ENCODE measurements at places on chromosomes 12 and 14. TPM values are rescaled to one million over a fixed set of nuclear protein-coding genes. Genes with fewer than 3 reads are reported as not detected.

DNA sequence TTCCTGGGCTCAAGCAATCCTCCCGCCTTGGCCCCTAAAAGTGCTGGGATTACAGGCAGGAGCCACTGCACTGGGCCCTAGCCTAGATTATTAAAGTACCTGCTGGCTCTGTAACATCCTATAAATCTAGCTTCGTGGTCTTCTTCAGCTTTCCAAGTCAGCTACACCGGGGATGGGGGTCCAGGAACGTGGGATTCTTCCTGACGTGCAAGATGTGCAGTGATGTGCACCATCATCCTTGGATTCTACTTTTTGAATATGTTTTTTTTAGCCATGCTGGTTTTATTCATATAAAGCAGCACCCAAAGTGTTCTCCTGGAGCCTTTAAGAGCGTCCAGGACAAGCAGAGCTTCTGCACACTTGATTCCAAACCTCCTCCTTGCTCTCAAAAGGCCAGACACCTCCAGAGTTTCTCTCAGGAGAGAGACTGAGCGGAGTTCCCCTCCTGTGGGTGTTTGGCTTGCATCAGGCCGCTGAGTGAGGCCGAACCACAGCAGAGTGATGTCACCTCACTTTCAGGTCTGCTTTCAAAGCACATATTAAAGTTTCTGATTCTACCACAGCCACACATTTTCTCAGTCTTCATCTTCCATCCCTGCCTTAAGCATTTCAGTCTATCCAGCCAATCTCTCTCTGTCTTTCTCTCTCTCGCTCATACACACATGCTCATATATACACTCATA, 33.4 kb downstream of the VCPKMT start:
- no peak for DNase-seq

GRCh38 chr14:92280554-92281262, 42.3 kb upstream of the SLC24A4 start:
- no peak for DNase-seq

- DNase-seq = peak; percentile 41
These were observed 53.3 kb downstream of the BEGAIN start for GRCh38 chr14:100533656-100534485.

GRCh38 chr14:56580221-56580711, 668 bp downstream of the TMEM260 start:
- DNase-seq = no peak

GRCh38 chr14:99522025-99522401, 40.8 kb downstream of the CCNK start:
- DNase-seq = no peak

- no peak for DNase-seq
These were observed 57.5 kb downstream of the ANAPC7 start for GRCh38 chr12:110345963-110346362.

DNA sequence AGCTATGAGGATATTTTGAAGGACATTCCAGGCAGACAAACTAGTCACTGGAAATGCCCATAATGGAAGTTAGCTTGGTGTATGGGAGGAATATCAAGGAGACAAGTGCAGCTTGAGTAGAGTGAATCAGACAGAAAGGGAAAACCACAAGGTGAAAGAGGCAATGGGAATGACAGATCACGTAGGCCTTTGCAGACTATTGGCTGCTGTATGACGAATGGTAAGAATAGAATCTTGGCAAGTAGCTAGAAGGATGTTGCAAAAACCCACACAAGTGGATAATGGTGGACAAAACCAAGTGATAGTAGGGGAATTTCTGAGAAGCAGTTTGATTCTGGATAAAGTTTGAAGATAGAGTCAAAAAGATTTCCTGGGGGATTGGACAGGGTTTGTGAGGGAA, 196.9 kb upstream of the NOVA1 start:
- no peak for DNase-seq

DNA sequence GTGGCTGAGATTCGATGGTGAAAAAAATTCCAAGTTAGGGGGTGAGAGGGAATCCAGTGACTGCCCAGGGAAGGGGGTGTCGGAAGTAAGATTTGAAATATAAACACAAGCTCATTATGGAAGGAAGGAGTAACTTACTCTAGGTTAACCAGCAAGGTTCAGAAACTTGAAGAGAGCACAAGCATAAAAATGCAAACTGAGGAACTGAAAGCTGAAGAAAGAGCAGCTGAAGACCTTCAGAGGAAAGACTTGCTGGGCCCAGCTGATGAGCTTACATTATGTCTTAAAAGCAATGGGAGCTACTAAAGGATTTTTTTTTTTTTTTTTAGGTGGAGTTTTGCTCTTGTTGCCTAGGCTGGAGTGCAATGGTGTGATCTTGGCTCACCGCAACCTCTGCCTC, 189.7 kb upstream of the GRIN2B start:
- DNase-seq = no peak

DNA sequence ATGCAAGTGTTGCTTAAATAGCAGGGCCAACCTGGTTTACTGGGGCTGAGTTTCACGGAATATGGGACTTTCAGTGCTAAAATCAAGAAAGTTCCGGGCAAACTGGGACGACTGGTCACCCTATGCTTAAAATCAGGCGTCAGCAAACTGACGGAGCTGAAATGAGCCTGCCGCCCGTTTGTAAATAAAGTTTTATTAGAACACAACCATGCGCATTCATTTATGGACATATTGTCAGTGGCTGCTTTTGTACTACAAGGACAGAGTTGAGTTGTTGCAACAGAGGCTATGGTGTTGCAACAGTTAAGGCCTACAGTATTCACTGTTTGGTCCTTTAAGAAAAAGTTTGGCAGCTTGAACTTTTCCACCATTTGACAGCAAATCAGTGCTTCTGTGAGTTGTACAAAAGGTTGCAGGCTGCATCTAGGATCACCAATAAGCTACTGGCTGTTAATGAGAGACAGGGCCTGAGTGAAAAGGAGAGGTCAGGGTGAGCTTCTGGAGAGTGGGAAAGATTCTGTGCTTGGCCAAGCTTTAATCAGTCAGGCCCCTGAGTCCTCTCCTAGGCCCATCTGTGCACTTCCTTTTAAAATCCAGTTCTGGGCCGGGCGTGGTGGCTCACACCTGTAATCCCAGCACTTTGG, 13.3 kb downstream of the SELPLG start:
- DNase-seq = no peak

DNA sequence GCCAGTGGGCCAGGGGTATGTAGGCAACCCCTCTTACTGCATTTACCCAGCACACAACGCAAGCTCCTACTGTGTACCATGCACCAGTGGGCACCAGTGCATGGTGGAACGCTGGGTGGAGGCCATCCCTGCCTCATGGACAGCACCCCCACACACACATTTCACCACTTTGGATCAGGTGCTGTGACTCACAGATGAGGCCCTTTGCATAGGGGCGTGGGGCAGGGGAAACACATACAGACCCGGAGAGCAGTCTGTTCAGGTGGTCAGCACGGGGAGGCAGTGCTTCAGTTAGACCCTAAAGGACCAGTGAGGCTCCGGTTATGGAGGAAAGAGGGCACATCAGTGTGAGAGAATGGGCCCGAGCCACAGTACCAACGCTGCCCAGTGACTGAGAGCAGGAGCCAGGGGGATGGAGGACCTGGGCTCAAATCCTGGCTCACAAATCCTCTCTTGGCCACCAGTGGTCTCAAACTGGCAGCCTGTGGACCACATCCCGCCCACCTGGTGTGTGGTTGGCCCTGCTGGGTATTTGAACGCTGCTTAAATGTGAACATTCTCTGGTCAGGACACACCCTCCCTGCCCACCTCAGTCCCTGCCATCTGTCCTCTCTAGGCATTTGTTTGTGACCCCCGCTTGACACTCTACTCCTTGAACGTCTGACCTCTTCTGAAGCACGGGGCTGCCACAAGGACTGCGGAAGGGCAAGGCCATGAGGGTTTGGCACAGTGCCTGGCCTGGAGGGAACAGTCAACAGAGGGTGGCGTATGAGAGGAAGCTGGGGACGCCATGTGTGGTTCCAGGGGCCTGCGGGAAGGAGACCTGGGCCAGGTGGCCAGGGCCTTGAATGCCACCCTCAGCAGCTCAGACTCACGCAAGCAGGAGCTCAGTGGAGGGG, 46.7 kb downstream of the FAM222A start:
- DNase-seq = no peak

- DNase-seq = no peak
These were observed 125.8 kb downstream of the CCDC91 start for GRCh38 chr12:28316049-28316448.

DNA sequence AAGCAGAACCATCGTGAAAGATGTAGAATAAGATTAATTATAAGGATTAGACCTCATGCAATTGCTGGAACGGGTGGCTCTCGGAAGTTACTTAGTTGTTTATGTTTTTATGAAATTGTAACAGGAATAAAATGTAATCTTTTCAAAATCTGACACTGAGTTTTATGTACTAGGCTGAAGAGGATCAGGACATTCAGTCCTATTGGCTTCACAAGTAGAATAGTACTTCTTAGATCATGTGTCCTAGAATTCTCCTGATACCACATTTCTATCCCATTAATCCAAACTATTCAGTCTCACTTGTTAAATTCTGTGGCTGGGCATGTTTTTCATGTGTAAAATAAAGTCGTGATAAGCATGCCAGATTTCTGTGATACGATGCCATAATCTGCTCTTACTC, 423.5 kb upstream of the OR4E1 start:
- no peak for DNase-seq

- DNase-seq = no peak
These were observed 224.0 kb downstream of the KTN1 start for GRCh38 chr14:55803873-55804553.

- DNase-seq = no peak
These were observed 61.6 kb upstream of the DAAM1 start for GRCh38 chr14:59126714-59127436.

DNA sequence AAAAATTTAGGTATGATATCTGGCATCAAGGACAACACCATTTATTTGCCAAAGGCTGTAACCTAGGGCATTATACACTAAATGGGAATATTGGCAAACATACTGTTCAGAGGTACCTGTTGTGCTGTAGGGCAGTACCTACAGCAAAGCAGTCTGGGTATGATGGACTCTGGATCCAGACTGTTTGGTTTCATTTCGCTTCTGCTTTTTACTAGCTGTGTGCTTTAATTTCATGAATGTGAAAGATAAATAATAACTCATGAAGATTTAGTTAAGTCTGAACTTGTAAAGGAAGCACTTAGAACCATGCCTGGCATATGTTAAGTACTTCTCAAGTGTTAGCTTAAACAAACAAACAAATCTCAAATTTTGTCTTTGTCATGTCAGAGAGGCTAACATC, 17.7 kb upstream of the SLC38A2 start:
- DNase-seq = no peak

- no peak for DNase-seq
These were observed 406 bp downstream of the IL23A start for GRCh38 chr12:56339158-56339422.

- no peak for DNase-seq
These were observed 193.3 kb upstream of the C14orf180 start for GRCh38 chr14:104386151-104386841.

- no peak for DNase-seq
These were observed 19.8 kb downstream of the MYRFL start for GRCh38 chr12:69844836-69845235.

DNA sequence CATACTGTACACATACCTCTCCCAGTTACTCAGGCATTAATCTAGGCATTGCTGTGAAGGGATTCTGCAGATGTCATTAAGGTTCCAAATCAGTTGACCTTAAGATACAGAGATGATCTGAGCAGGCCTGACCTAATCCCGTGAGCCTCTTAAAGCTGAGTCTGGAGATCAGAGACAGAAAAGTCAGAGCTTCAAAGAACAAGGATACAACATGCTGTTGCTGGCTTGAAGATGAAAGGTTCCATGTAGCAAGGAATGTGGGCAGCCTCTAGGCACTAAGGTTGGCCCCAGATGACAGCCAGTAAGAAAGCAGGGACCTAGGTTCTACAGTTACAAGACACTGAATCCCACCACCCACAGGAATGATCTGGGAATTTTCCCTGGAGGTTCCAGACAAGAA, 81.1 kb downstream of the MAP1LC3B2 start:
- DNase-seq = no peak

FOS gene
- 158 TPM for total RNA-seq

TMPRSS12 gene
- not detected for total RNA-seq

RAD9B gene
- 0.57 TPM for total RNA-seq

ALDH1L2 gene
- 19.1 TPM for total RNA-seq

CBLN3 gene
- total RNA-seq = 2.2 TPM

FAM90A1 gene
- 0.65 TPM for total RNA-seq

ADAM21 gene
- total RNA-seq = not detected

ASCL1 gene
- total RNA-seq = not detected

ZNF384 gene
- total RNA-seq = 63.4 TPM

DDX51 gene
- total RNA-seq = 28.7 TPM

CLEC4E gene
- total RNA-seq = 0.52 TPM
